CD4-positive, alpha-beta T cell treated with Interleukin-1 beta for 1 hour (primary cell): ENCODE measurements at places on chromosomes 1 and 21.

DNA sequence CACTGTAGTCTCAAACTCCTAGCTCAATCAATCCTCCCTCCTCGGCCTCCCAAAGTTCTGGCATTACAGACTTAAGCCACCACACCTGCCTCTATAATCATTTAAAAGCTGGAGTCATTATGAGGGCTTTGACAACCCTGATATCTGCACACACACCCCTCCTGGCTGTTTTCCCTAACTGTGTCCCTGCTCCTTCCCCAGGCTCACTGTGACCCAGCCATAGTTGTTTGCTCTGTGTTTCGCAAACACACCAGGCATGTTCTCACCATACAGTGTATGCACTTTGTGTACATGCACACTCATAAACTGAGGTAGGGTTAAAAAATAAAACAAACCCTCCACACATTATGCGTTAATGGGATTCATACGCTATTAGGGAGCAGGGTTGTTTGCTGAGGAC, 21.8 kb upstream of the IL20 start:
- no peak for DNase-seq

GRCh38 chr1:164801791-164802502, 243.0 kb downstream of the PBX1 start:
- no peak for DNase-seq

DNA sequence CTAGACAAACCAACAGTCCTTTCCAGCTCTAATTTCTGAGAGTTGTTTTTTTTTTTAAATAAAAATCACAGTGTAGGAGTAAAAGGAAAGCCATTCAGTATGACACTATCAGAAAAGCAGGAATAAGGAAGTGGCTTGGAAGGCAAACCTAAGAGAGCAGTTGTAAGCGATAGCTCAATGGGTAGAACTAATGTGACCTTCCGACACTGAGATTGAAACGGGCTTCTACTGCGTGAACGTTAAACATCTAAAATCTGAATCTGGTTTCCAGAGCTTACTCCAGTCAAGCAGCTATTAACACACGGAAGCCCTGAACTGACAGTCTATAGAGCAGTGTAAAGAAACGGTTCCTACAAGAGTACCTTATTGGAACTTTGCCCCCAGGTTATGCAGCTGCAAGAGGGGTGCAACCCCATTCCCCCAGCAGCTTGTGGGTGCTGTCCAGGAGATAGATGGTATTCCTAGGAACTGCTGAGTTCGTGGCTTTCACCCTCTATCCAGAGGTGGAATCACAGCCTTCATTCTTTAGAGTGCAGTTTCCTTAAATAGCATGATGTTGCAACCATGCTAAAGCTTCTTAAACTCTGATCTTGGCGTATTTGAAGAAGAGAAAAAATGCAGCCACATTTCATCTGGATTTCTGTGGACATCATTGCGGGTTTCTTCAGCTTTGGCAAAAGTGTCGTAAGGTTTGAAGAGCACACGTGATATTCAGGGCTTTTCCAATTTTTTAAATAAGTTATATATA, 3.3 kb upstream of the IRF2BP2 start:
- DNase-seq: no peak

DNA sequence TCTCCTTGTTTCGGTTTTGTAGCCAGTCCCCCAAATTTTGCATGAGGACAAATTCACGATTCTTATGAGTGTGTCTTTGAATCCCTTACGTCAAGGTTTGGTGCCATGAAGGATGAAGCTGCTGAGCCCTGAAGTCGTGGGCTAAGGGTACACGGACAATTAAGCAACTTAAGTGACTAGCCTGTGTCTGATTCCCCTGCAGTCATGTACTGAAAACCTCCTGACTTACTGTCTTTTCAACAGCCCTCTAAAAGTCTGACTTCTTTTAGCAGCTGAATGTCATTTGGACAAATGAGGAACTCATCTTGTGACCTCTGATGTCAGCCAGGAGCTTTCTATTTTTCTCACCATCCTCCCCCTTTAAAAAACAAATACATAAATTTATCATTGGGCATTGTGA, 27.1 kb upstream of the C1orf105 start:
- no peak for DNase-seq

DNA sequence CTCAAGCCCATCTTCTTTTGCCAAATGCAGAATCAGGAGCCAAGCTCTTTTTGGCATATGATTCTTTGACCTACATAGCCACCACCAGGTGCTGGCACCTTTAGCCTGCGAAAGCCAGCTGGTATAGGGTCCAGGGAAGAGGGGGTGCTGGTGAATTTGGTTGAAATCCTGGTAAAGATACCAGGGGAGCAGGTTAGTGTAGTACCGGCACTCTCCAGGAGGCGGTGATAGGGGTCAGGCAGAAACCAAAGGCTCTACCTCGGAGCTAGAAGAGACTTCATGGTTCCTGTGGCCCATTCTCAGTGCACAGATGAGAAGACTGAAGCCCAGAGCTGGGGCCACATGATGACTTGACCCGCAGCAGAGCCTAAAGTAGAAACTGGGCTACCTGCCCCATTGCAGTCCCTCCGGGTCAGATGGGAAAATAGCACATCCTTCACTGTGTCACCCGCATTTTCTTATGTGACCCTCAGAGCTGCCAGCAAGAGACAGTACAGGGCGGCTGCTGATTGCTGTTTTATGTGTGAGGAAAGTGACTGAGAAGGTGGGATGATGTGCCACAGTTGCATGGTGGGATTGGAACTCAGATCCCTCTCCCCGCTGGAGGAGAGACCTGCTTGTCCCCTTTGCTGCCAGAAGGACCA, 36.0 kb upstream of the IL19 start:
- DNase-seq: peak; percentile 73

GRCh38 chr1:223843934-223844786, 1.6 kb downstream of the TP53BP2 start:
- DNase-seq: no peak

DNA sequence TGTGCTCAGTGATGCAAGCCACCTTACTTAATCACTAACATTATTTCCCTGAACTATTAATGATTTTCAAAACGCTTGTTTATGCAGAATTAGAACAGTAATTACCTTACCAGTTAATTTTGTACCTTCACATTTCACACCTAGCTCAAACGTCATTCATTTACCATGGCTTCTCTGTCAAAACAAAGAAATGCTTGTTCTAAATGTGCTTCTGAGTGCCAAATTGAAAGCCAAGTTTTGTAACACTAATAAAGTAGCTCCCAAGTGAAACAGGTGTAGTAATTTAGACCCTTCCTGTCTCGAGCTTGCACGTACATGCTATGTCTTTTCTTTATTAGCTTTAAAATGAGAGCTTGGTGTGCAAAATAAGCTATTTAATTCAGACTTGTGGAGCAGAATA, 533.7 kb upstream of the PKN2 start:
- no peak for DNase-seq

GRCh38 chr1:10195570-10195969, 14.8 kb upstream of the KIF1B start:
- no peak for DNase-seq
